ENCODE measurements at places on chromosomes 2 and 18.

GRCh38 chr18:8084160-8084559 lies 517.0 kb downstream of the PTPRM start:
- DNase-seq = no peak

- no peak for DNase-seq
These were observed 64.2 kb downstream of the MYT1L start for GRCh38 chr2:2266699-2267449.

GRCh38 chr2:33292981-33293595 lies 183.4 kb upstream of the RASGRP3 start:
- no peak for DNase-seq

DNA sequence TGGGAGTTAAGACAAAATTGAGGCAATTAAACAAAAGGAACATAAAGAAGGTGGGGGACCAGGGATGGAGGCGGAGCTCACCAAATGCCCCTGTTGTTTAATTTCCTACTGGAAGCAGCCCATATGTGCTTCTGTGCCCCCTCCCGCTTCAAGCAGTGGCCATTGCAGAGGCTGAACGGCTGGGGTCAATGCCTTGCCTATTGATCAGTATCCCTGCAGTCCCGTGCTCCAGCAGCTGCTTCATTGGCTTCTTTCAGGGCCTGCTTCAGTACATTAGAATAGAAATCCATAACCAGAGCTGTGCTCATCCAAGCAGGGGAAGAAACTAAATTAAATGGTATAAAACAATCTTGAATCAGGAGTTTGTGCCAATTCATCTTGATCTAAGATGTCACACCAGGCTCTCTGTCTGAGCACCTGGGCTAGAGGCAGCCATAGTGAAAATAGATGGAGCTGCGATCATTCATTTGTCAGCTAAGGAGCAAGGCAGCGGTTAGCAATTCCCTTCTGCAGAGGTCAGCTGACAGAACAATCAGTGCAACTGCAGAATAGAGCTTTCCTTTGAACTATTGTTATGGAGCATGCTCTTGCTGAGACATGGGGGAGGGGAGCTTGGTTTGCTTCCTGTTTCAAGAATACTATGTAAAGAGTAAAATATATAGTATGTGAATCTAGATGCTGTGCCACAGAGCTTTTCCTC lies 222.4 kb downstream of the WDR7 start:
- DNase-seq = no peak

GRCh38 chr2:218221000-218221399 lies 4.0 kb downstream of the ARPC2 start:
- no peak for DNase-seq

GRCh38 chr2:217562871-217563480 lies 439.8 kb downstream of the TNS1 start:
- no peak for DNase-seq

GRCh38 chr2:240997856-240998705 lies at the start of gene SNED1:
Gene SNED1 (plus strand): TSS chr2:240998618. CDS start chr2:240998838, 220 bp downstream.
- DNase-seq = peak; percentile 41

GRCh38 chr2:24814516-24814915 lies 21.3 kb downstream of the CENPO start:
- DNase-seq = no peak

DNA sequence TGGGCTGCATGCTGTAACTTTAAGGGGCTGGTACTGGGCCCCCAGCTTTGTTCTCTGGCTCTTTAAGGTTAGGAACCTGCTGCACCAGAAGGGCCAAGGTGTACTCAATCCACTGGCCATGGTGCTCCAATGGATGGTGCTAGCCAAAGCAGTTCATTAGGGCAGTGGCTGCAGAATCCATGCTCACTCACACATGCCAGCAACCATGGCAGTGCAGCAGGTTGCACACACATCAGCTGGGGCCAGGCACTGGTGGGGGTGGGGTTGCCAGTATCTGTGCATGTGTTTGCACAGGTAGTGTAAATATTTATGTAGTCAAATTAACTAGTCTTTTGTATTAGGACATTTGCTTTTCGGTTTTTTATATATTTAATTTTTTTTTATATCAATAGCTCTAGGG lies 228.3 kb upstream of the EPC2 start:
- DNase-seq = no peak

- no peak for DNase-seq
These were observed 565.4 kb downstream of the TNS1 start for GRCh38 chr2:217437290-217437870.

GRCh38 chr2:233189025-233189424 lies 62.4 kb upstream of the ATG16L1 start:
- no peak for DNase-seq

- DNase-seq = no peak
These were observed 271.4 kb upstream of the POU3F3 start for GRCh38 chr2:104582471-104582870.

DNA sequence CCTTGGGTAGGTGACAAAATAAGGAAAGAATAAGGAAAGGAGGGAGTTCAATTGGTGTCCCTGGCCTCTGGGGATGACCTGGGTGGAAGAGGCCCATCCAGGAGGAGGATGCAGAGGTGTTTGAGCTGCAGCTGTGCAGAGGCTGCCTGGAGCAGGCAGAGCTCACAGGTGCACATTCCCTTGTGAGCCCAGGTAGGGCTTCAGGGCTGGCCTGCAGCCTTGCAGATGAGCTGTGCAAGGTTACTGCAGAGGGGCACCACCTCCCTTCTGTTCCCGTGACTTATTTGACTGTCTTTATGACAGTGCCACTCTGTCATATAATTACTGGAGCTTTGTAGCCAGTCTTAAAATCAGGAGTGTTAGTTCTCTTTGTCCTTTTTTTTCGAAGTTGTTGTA lies 263.2 kb upstream of the HS6ST1 start:
- no peak for DNase-seq

- DNase-seq = peak; percentile 12
These were observed 35.3 kb downstream of the LRRFIP1 start for GRCh38 chr2:237662671-237663093.

GRCh38 chr18:74499633-74500032 lies 3.5 kb downstream of the CNDP2 start:
- DNase-seq = no peak

DNA sequence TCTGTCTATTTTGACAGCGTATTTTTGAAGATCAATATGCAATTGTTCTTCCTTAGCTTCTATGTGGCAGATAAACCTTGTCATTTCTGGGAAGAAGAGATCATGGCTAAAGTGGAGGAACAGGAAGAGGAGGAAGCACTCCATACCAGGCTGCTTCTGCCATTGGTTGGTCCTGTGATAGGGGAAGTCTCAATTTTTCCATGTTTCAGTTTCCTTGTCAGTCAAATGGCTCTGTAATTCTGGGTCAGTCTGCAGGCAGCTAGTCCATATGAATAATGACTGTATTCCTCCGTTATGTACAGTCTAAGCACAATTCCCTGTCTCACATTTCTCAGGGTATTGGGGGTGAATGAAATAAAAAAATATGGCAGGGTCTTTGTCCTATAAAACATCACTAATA lies 277.6 kb upstream of the CXCR4 start:
- no peak for DNase-seq
